ENCODE measurements at places on chromosomes 2 and 18.
A peak's percentile ranks its signal among the peaks of the same experiment; 100 is the strongest.

- peak; percentile 24 for DNase-seq
Observed at GRCh38 chr2:143607231-143608062, 478.2 kb downstream of the ARHGAP15 start.

GRCh38 chr2:60529136-60529784 is 24.2 kb downstream of the BCL11A start:
- no peak for DNase-seq

- DNase-seq = peak; percentile 31
Observed at GRCh38 chr18:10497206-10497749, 28.5 kb upstream of the NAPG start.

DNA sequence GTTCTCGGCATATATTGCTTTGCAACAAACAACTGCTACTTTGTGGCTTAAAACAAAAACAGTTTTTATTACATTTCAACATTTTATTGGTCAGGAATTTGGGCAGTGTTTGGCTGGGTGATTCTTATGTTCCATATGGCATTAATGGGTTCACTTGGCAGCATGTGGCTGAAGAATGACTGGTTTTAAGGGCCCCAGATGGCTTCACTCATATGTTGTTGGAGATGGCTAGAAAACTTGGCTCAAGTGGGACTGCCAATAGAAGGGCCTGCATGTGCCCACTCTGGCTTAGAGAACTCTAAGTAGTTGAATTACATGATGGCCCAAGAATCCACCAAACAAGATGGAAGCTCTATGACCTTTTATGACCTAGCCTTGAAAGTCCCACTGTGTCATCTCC is 86.1 kb downstream of the FASTKD2 start:
- DNase-seq = no peak

GRCh38 chr2:73611867-73612266 is 30.4 kb downstream of the NAT8 start:
- peak; percentile 8 for DNase-seq

DNA sequence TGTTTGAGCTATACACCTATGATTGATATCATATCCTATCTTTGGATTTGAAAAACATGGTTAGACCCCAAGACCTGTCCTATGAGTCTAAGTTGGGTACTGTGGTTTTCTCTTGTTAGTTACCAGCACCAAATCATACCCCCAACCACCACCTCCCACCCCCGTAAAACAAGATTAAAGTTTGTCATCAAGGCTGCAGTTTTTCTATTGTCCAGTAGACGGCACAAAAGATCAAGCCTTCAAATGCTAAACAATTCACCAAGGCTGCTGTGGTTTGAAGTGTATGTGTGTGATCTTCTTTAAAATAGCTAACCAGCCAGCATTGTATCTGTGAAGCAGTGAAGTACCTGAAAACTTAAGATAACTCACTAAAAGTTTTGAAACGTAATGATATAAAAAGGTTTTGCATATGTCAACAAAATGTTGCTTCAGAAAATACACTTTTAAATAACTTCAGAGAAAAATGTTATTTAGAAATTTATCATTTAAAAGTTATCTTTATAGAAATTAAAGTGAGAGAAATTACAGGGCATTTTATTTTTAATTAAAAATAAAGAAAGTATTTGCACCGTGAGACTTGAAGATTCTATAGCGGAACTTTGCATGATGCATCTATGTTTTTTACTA is 5.8 kb upstream of the MEIS1 start:
- DNase-seq = peak; percentile 62

DNA sequence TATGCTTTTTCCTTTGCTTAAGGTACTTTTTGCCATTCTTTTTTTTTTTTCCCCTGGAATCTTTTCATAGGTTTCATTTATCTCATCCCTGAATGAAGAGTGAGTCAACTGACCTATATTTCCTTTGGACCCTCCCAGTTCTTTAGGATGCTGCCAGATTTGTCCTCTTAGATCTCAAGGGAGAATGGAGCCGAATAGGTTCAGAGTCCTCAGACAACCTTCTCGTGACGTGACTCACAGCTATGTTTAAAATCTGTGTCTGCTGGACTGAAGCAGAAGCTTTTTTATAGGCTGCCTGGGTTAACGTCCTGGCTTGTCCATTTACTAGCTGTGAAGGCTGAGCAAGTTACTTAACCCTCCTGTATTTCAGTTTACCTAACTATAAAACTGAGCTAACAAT is 358.6 kb downstream of the DLGAP1 start:
- peak; percentile 78 for DNase-seq

DNA sequence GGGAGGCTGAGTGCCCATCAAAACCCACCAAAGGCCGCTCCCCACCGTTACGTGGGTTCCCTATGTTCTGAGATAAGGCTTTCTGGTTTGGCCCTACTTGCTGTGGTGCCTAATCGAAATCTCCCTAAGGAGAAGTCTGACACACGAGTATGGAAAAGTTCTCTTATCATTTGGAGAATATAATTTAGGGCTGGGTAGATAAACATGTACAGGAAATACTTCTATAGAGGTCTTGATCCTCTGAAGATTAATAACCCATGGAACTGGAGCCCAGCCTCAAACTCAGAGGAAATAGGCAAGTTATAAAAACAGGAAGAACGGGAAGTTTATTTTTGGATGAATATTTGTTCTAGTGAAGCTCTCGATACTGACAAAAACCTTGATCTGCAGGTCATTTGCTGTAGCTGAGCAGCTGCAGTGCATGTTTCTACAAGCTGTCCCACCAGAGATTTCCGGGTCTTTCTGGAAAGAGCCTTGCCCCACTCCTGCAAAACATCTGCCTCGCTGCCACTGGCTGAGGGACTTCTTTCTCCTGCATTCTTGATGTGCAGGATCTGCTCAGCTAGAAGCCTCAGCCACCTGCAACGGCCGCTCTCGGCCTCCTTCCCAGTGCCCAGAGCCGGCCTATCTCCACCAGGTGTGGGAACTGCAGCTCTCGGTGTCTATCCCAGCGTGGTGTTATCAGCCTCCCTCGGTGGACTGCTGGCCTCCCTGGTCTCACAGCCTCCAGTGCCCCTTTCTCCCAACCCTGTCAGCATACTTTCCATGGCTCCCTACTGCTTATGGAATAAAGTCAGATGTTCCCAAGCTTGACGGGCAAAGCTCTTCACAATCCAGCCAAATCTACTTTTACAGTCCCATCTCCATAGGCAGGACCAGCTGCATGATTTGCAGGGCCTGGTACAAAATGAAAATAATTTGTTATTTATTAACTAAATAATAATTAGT is 48.6 kb downstream of the SPRED2 start:
- no peak for DNase-seq

- no peak for DNase-seq
Observed at GRCh38 chr2:110858993-110859701, 126.8 kb downstream of the ACOXL start.

DNA sequence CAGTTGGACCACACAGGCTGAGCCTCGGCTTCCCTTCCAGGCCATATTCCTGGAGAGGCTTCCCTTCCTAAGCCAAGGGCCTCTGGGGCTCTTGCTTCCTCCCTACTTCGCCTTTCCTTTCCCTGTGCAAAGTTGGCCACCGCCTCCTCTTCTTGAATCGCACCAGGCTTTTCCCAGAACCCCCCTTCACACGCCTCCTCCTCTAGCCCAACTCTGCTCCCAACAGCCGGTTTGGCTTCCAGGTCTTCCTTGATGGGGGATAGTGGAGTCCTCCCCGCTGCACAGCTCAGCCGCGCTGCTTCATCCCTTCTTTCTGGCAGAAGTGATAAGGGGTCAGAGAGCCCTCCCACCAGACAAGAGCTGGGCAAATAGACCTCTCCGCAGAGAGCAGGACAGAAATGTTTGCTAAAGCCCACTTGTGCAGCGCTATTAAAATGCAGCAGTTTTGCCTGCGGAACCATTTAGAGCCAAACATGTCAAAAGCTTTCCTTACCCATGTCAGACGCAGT is 56.4 kb downstream of the SNORC start:
- no peak for DNase-seq

DNA sequence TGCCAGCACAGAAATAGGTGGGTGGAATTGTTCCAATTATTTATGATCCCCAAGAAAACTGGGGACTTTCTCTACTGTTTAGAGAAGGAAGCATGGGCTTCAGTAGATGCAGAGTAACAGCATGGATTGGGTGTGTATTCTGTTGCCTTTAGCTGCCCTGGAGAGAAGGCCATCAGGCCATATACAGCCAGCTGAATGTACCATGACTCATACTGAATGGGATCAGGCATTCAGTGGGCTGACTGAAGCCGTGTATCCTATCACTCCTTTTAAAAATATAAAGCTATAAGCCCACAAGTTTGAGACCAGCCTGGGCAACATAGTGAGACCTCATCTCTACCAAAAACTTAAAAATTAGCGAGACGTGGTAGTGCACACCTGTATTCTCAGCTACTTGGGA is 16.7 kb upstream of the PLEKHM3 start:
- peak; percentile 35 for DNase-seq

DNA sequence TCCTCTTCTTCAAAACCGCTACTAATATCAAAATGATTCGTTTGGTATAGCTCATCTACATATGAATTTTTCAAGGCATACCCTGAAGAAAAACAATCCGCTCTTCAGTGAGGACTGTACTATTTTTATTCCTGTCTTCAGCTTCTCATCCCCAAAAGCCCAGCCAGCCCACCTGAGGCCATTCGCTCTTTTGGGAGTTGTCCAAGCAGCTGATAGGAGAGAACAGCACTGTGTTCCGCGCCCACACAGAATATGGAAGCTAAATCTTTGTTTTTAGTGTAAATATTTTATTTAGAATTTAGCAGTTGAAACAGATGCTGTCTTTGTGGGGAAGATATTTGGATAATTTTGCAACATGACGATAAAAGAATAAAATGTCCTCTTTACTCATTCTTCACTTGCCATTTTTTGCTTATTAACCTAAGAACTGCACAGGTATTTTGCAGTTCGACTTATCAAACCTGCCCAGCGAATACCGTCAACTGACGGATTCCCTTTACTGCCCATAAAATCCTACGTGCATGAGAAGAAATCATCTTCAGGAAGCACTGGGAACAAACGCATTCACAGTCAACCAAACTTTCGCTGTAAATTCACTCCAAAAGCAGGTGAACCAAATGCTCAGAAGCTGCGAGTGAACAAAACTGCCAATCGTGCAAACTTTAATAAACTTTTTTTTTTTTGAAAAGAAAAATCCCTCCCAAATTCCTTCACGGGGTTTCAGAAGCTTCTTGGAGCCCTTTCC is 3.4 kb downstream of the ZNF521 start:
- no peak for DNase-seq

- DNase-seq = no peak
Observed at GRCh38 chr18:49857708-49858107, 44.4 kb upstream of the ACAA2 start.

DNA sequence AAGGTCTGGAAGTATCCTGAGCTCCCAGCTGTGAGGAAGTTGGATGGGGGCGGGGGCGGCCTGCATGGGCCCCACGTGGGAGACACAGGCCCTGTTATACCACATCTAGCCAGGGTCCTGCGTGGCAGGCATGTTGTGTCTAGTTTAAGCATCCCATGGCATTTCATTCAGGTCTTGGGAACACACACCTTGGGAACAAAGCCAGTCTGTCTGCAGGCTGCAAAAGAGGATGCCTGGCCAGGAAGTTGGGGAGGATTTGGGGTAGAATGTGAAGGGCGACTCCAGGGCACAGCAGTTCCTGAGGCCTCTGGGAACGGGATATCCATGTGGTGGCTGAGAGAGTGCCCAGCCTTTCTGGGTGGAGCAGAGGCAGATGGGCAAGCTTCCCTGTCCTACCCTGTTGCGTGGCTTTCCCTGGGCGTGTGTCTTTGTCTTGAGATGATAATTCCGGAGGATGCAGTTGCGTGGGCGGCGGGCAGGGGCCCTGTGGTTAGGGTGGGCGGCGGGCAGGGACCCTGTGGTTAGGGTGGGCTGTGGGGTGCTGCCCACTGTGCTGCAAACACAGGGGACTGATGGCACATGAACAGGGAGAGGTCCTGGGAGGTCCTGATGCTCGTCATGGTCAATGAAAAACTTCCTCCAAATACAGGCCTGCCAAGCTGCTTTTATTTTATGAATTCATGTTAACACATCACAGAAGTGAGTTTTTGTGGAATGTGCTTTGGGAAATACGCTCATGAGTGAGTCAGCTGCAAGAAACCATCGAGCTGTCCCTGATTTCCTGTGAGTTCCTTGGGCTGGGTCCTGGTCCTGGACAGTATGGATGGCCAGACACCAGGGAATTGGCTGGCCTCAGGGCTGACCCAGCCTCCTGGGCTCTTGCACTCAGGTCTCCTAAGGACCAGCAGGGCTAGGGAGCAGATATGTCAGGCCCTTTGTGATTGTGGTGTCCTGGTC is 90.0 kb upstream of the HS6ST1 start:
- peak; percentile 84 for DNase-seq

GRCh38 chr2:23120161-23120560 is 264.8 kb upstream of the KLHL29 start:
- no peak for DNase-seq

DNA sequence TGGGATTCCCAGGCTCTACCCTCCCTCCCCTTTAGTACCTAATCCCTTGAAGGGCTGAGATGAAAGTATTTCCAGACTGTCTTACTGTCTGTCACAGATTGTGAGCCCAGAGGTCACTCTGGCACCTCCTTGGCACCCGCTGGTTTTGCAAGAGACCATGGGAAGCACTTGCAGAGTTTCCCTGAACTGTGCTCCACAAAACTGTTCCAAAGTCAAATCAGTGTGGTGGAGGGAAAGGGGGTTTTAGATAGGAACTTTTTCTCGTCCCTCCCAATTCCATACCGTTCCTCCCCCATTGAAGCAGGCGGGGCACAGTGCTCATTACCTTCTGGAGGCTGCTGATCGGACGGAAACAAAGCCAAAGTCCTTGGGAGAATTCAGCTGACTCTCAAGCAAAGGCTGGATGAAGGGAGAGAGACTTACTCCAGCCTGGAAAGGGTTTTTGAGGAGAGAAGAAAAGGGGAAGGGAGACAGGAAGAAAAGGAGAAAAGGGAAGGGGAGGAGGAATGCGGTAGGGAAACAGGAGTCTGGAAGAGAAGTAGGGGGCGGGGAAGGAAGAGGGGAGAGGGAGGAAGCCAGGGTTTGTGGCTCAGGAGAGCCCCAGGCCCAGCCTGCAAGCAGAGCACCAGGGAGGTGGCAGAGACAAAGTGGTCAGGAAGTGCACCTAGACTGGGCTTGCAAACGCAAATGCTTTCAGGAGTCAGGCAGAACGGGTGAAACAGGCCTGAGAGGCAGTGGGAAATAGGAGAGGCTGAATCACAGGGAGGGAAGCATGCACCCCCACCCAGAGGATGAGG is 88.4 kb upstream of the SP3 start:
- DNase-seq = no peak

DNA sequence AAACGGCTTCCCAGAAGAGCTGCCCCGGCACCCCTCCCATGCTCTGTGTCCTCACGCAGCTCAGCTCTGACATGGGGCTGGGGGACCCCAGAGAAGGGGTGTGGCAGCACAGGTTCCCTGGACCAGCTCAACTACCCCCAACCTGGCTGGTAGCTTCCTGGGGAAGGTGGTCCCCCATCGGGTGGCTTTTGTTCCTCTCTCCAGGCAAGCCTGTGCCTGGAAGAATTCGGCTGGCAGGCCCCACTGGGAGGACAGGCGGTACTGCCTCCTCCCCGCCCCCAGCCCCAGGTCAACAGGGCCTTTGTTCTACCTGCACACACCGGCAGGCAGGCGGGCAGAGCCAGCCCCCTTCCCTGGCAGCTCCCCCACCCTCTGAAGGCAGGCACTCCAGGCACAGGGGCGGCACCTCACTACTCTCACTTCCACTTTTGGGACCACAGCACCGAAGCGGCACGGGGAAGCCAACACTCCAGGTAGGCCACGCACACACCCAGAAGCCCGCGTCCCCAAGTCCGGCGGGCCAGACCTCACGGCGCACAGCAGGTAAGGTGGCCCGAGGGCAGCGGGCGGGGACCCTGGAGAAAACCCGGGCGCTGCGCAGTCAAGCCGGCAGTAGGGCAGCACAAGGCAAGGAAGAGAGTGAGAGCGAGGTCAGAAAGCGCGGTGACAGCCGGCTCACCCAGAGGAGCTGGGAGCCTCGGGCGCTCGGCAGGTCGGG is 1.3 kb downstream of the HS6ST1 start:
- no peak for DNase-seq

All from fibroblast of skin of abdomen (primary cell).